ENCODE measurements at places on chromosomes 5 and 9.

GRCh38 chr5:1322955-1323802, 21.7 kb downstream of the CLPTM1L start:
- DNase-seq = peak; percentile 57

DNA sequence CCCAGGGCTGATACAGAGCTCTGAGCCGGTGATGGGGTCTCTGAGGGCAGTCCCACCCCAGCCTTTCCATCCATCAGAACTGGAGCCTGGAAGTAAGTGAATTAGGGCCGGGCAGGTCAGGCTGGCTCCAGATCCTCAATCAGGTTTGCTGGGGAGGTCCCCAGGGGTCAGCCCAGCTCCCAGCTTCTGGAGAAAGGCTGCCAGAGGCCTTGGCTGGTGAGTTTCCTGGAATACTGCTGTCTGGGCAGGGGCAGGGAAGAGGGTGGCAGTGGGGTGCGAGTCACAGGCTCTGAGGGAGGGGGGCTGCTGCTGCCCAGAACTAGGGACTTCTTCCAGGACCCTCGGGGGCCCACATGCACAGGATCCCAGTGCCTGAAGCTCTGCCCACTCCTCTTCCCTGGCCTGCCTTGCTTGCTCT, 200.6 kb upstream of the MVB12B start:
- no peak for DNase-seq

- DNase-seq = peak; percentile 69
These were observed 880 bp downstream of the CARD19 start for GRCh38 chr9:93096811-93097382.

GRCh38 chr5:59769041-59769360, 124.5 kb downstream of the PDE4D start:
- no peak for DNase-seq

- DNase-seq = no peak
These were observed 114.9 kb downstream of the MLLT3 start for GRCh38 chr9:20507431-20507830.

Measured in sigmoid colon (tissue), 7 donors.